NCI-H82 (cell line): ENCODE measurements at places on chromosomes 3 and 15.

- no peak for DNase-seq
Observed at GRCh38 chr3:127720161-127720823, 47.5 kb downstream of the ABTB1 start.

GRCh38 chr15:82952158-82953081, at the start of gene HOMER2:
Gene HOMER2 (minus strand): TSS chr15:82952720. CDS start chr15:82952535, 185 bp downstream.
- DNase-seq = peak; percentile 84

DNA sequence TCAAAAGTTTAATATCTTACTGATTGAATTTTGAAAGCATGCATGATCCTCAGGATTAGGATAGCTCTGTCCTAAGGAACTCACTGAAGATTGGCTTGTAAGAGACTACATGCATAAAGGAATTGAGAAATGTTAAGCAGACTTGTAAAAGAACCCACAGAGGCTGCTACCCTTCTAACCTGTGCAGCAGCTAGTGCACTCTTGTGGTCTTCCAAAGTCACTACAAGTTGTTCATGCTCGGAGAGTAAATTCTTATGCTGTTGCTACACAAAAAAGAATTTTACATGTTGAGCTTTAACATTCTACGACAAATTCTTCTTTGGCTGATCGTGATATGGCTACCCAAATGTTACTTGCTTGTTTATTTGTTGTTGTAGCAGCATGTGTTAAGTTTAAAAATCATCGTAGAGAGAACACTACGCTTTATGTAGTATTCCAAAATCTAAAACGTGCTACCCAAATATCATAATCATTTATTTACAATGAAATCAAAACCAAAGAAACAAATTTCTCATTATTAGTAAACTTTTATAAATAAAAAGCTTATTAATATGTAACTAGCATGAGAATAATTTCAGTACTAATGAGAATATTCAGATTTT, 55.0 kb downstream of the GOLIM4 start:
- peak; percentile 78 for DNase-seq

DNA sequence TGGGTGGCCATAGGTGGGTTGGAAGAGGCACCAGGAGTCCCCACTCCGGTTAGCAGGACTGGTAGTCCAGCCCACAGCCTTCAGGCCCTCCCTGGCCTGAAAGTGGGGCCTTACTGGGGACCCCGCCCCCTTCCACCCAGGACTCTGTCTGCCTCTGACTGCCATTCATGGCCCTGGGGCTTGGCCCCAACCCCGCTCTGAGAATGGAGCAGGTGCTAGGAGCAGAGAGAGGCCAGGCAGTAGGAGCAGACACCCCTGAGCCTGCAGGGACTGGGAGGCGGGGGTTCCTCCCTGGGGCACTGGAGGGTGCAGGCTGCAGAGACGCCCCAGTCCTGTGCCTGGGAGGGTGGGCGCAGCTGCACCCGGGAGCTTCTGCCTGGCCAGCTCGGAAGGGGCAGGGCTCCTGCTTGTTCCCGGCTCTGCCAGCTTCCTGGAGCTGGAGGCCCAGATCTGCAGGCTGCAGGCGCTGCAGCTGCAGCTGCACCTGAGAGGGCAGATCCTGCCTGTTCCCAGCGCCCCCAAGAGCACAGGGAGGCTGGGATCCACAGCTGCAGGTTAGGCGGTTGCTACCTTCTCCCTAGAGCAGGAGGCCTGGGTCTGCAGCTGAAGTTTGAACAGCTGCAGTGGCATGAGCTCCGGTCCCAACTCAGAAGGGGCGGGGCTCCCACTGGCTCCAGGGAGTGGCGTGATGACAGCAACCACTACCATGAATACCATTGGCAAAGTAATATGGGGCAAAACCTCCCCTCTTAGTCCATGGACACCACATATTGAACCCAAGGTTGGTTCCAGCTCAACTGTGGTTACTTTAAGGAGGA, 194.7 kb downstream of the SQOR start:
- DNase-seq = no peak

DNA sequence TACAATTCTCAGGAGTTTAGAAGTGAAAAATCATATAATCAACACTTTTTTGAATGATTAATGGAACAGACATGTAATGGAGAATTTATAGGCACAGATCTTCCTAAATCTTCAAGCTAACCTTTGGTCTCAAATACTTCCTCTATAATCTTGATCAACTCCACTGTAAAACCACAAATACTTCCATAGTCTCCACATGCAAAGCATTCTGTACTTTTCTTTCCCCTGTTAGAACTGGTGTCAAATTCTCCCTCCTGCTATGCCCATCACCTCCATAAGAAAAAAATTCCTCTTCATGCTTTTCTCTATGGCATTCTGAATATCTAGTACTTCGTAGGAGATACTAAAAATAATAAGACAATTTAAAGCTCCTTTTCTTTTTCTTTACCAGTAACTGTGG, 214.3 kb downstream of the ADAMTS9 start:
- no peak for DNase-seq

DNA sequence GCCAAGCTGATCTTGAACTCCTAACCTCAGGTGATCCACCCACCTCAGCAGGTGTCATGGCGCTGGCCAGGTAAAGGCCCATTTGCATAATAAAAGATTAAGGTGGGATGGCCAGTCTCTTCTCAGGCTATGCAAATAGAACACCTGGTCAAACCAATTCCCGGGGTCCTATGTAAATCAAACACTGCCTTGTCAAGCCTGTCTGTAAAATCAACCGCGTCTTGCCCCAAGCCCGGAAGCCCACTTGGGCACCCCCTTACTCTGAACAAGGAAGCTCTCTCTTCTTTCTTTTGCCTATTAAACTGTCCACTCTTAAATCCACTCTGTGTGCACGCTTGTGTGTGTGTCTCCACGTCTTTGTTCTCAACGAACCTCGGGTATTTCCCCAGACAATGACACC, 13.0 kb upstream of the POC1A start:
- DNase-seq = no peak

- no peak for DNase-seq
Observed at GRCh38 chr3:158093526-158093925, 12.7 kb downstream of the SHOX2 start.

- DNase-seq = peak; percentile 65
Observed at GRCh38 chr15:82572311-82572710, 32.1 kb upstream of the RPS17 start.

DNA sequence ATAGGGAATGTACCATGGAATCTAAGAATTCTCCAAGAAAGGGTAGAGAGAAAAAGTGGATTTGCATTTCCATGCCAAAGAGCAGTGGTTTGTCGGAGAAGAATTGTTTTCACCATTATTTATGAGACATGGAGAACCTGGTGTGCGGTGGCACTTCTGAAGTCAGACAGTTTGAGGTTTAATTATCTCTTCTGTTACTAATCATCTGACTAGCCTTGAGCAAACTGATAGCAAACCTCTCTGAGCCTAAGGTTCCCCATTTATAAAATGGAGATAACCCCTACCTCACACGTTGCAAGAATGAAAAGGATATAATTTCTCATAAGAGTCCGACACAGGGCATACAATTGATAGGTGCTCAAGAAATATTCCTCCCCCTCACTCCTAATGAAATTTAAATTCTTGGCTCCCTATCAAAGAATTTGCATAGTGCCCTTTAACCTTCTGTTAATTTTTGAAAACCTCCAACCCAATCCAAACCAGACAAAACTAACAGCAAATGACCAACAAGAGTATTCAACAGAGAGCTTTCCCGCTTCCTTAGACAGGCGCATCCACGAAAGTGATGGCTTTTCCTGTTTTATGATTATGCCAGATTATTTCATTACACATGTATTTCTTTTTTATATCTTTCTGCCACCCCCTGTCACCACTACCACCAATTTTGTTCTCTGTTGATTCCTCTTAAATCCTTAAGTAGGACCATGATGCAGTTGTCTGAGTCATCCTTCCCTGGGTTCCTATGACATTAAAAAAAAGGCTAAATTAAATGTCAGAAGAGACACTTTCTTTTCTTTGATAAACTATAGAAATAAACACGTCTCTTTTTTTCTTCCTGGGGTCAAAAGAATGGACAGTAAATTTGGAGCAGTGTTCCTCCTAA, 28.5 kb downstream of the TMEM212 start:
- DNase-seq = no peak

- DNase-seq = no peak
Observed at GRCh38 chr3:105406268-105406667, 39.6 kb downstream of the ALCAM start.

DNA sequence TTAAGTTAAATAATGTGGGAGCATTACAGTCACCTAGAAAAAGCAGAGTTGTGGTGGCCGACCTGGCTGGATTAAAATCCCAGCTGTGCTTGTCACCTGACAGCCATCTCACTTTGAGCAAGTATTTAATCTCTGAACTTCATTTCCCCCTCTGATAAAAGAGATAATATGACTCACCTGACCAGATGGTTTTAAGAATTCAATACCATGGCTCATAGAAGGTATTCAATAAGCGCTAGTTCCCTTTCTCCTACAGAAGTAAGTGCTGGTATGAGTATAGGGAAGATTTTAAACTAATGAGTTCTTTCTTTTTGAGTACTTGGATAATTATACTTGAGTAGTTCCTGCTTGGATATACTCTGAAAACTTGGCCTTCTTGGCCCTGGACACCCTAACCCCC, 325.5 kb downstream of the IL5RA start:
- DNase-seq = peak; percentile 3

DNA sequence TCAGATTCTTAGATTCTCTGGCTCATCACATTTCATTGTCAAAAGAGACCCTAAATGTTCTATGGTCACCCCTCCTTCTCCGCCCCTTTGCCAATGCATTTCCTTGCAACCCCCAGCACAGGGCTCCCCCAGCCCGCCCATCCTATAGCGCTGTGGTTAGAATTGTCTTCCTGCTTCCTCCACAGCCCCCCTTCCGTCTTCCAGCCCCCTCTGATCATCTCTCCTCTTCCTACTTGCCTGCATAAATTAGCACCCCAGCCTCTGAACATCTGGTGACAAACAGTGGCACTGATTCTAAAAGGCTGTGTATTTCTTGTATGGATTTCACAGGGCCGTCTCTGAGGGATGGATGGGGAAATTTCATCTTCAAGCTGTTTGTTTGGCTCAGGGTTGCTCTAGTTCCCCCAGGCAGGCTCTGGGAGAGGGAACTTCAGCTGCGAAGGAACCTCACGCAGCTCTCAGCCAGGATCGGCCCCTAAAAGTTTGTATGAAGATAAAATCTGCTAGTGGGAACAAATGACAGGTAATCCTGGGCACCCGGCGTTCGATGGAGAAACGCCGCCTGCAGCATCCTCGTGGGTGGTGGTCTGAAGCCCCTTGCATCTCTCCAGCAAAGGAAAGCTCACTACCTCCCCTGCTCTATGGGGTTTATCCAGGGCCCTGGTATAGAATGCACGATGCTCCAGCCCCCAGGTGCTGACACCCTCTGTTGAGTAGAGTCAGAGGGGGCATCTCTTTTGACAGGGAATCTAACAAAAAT, 83.0 kb downstream of the WNT7A start:
- DNase-seq = no peak

DNA sequence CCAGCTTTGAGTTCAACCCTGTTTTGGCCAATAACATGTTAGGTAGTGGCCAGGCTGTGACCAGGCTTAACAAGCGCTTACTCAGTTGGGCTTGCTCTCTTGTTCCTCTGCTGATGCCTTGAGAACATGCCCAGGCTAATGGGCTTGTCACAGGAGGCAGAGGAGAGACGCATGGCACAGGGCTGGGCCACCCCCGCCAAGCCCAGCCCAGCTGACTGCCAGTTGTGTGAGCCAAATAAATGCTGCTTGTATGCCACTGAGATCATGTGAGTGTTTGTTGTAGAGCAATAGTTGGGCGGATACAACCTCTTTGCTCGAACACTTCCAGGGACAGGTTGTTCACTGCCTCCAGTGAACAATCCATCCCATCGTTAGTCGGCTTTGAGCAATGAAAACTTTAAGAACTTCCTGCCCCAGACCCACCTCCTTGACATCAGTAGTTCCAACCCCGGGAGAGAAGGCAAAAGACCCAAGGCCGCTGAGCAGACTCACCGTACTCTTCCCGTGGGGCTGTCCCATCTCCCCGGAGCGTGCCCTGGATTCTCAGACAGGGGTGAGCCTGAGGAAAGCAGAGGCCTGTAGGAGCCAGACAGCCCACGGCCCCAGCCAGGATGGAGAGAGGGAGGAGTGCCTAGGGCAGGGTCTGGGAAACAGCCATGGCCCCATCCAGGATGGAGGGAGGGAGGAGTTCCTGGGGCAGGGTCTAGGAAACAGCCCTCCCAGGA, 4.1 kb downstream of the PLA2G4F start:
- DNase-seq = no peak

GRCh38 chr3:194877291-194878119, 191.8 kb downstream of the FAM43A start:
- no peak for DNase-seq

DNA sequence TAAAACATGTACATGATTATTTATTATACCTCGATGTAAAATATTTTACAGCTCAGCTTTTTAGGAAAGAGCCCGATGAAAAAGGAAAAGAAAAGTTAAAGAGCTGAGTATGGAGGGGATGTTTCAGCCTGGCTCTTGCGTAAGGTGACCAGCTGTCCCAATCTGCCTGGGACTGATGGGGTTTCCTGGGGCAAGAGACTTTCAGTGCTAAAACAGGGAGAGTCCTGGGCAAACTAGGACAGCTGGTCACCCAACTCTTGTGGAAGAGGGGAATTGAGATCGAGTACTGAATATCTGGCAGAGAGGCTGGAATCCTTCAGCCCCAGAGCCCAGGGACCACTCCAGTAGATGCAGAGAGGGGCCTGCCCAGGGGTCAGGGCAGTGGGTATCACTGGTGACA, 21.0 kb downstream of the DUOX2 start:
- no peak for DNase-seq

GRCh38 chr3:71281280-71281679, 302.2 kb downstream of the FOXP1 start:
- DNase-seq = no peak

DNA sequence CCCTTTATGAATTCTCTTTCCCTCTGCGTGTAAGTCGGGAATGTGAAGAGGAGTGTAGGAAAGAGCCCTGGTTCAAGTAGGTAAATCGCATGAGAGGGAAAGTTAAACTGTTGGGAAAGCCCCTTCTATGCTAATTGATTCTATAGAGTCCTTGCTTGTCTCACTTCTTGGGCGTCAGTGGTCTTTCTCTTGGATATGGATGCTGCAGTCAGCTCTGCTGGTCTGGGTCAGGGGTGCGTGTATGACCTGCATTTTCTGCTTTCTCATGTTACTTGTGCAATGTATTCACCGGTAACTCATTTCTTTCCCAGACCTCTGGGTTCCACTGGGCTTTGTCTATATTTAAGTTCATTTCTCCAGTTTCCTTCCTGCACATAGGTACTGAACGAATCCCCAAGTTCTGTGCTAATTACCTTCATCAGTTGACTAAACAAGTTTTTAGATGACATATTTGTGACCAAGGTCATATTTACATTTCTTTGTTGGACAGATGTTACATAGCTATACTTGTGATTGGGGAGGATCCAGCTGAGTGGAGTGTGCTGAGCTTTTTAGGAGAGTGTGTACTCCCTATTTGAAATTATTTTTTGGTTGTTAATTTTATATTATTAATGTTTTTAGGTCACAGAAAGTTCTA, 1.4 kb downstream of the SETD5 start:
- peak; percentile 47 for DNase-seq

DNA sequence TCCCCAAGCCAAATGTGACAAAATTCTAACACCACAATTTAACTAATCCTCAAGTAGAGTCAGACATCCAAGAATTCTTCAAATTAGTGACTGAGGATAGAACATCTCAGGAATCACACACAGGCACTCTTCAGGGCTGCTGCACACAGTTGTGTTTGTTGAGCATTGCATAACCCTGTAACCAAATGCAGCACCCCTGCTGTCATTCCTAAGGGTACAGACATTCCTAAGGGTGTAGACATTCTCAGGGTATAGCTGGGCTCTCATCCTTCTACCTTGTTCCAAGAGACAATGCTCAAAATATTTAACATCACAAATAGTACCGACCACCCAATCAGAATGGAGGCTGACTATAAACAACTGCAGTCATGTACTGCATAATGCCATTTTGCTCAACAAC, 107.1 kb upstream of the UBE2E2 start:
- DNase-seq = no peak
